ENCODE measurements at places on chromosomes 5 and 9. TPM values are rescaled to one million over a fixed set of nuclear protein-coding genes. Genes with fewer than 3 reads are reported as not detected.

DNA sequence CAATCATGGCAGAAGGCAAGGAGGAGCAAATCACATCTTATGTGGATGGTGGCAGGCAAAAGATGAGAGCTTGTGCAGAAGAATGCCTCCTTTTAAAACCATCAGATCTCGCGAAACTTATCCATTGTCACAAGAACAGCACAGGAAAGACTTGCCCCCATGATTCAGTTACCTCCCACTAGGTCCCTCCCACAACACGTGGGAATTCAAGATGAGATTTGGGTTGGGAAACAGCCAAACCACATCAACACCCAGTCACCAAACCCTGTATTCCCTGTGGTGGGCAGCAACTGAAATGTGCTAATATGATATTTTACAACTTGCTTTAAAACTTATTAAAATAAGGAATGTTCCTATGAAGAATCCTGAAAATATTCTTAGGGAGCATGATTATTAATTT, 54.2 kb downstream of the RASGRF2 start:
- DNase-seq, result no peak

DNA sequence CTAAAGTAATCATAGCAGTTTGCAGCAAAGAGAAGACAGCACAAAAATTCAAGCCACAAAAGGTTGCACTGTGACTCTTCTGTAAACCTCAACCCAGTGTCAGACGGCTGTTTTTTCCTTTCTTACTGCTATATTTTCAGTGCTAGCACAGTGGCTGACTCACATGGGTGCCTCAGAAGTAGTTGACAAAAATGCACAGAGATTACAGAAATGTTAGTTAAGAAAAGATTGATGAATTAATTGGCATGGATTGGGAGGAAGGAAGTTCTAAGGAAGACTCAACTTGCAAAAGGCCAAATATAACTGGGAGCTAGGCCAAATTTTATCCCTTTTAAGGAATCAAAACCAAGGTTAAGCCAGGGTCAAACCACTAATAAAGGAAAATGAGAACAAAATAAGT, 43.7 kb upstream of the ITGA1 start:
- no peak for DNase-seq

MEGF10 gene
- 1.1 TPM for polyA plus RNA-seq

DNA sequence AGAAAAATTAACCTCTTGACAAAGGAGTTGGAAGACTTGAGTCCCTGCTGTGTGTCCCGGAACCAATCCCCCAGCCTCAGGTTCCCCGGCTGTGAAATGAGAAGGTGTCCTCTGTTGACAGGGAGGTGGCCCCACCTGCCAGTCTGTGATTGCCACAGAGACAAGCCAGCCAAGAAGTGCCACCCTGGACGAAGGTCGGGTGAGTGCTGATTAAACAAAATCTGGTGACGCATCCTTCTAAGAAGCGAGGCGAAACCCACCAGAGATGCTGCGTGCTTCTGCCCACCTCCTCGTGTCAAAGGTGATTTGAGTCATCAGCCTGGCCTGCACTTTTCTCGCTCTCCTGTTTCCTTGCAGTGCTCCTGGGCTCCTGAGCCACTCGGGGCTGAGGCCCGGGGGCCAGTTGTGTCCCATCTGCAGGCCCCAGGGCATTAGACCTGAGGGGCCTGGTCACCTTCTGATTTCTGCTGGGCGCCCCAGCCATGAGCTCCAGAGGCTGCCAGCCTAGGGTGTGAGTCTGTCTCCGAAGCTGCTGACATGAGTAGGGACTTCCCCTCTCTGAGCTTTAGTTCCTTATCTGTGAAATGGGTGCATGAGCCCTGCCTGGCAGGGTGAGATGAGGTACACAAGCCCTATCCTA, 28.7 kb downstream of the NEK6 start:
- no peak for DNase-seq

HAND1 gene
- polyA plus RNA-seq, result 2.6 TPM

GRM6 gene
- polyA plus RNA-seq, result not detected

DNA sequence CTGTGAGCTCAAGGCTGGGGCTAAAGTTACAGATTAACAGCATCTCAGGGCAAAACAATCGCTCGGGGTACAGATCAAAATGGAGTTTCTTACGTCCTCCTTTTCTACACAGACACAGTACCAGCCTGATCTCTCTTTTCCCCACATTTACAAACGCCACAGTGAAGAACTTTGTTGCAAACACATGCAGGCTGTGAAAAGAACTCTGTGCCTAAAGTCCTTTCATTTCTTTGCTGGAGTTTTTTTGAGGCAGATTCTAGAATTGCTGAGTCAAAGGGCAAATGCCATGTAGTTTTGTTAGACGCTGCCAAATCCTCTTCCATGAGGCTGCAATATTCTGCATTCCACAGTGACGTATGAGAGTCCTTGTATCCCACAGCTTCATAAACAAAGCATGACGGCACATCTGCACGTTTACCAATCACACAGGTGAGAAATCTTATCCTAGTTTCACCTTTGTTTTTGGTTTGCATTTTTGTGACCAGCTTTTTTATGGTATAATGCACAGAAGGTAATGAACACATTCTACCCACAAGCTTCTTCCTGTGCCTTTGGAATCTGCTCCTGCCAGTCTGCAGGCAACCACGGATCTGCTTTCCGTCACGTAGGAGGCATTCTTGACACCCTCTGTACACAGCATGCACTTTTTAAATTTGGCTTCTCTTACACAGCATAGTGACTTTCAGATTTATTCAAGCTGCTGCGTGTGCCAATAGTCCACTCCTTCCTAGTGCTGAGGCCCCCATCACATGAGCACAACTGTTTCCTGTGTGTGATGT, 44.6 kb upstream of the LPCAT1 start:
- DNase-seq, result no peak

DNA sequence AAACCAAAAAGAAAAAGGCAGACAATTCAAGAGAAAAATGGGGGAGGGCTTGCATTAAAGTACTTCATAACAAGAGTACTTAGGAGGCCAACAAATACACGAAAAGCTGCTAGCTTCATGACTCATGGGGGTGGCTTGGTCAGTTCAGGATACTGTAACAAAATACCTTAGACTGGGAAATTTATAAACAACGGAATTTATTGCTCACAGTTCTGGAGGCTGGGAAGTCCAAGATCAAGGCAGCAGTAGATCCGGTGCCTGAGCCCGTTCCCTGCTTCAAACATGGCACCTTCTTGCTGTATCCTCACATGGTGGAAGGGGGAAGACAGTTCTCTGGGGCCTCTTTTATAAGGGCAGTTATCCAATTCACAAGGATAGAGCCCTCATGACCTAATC, 111.4 kb downstream of the C9orf50 start:
- DNase-seq, result no peak

CHSY3 gene
- not detected for polyA plus RNA-seq

PROB1 gene
- 0.44 TPM for polyA plus RNA-seq

GRCh38 chr5:132528021-132528420, 15.3 kb downstream of the IL5 start:
- no peak for DNase-seq

DNA sequence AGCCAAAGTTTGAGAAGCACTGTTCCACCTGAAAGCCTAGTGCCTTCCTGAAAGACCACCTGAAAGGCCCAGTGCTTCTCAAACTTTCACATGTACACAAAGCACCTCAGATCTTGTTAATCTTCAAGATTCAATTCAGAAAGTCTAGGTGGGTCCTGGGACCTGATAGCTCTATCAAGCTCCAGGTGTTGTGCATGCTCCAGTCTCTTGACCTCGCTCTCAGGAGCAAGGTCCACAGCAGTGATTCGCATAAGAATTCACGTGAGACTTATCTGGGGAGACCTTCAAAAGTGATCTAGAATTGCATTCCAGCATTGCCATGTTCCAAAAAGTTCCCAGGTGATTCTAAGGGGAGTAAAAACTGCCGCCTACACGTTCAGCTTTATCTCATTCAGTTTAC, 102.1 kb downstream of the PIK3R1 start:
- DNase-seq, result no peak

RIGI gene
- 2.5 TPM for polyA plus RNA-seq

DNA sequence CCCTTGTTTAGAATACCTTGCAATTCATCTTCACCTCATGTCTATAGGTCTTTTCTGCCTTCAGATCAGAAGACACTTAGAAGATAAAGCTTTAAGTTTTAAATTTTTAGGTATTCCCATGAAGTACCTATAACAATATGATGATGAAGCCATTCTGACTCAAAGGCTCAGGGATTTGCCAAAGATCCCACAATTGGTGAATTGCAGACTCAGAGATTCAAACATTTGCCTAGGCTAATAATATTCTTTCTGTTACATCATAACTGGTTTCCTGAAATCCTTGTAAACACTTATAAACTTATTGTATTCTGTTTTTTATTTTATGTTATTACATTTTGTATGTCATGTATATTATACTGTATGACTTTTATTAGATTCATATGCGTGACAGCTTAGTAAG, 62.8 kb upstream of the ZFAND5 start:
- no peak for DNase-seq

- DNase-seq, result peak; percentile 54
These were observed 66.4 kb downstream of the COL5A1 start for GRCh38 chr9:134707731-134708671.

- no peak for DNase-seq
These were observed 406.9 kb downstream of the KDM4C start for GRCh38 chr9:7164440-7165330.

DNA sequence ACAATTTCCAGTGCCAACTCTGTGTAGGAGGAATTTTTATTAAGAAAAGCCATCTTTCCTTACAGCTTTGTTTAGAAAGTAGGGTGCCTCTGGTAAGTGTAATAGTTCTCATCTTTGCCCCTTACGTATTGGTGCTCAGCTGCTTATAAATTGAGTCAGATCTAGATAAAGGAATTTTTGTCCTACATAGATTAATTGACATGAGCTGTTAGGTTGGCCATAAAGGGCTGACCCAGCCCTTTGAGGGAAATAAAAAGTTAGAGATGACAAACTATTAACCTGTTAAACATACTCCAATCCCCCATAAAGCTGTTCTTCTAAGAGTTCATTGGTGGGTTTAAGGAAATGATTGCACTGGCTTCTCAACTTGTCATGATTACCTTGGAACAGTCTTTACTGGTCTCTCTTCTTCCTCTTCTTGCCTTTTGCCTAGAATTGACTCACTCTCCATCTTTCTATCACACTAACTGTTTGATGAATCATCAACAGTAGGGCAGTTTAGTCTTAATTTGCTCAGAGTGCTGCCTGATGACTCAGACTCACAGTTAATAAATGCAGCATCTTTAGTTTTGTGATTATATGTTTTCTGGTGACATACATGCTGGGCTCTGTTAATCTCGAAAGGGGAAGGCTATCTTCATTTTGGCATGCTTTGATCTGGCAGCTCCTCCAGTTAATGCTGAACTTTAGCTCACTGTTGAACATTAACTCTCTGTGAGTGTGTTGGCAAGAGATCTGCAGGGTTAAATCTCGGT, 51.7 kb downstream of the ARHGAP26 start:
- no peak for DNase-seq

IL3 gene
- not detected for polyA plus RNA-seq

- no peak for DNase-seq
These were observed 382.4 kb downstream of the TMEM167A start for GRCh38 chr5:82694711-82695285.

GDA gene
- not detected for polyA plus RNA-seq

PCDHGC3 gene
- polyA plus RNA-seq, result 97.0 TPM

- DNase-seq, result no peak
These were observed 44.1 kb downstream of the ZCCHC9 start for GRCh38 chr5:81345411-81346003.

DNA sequence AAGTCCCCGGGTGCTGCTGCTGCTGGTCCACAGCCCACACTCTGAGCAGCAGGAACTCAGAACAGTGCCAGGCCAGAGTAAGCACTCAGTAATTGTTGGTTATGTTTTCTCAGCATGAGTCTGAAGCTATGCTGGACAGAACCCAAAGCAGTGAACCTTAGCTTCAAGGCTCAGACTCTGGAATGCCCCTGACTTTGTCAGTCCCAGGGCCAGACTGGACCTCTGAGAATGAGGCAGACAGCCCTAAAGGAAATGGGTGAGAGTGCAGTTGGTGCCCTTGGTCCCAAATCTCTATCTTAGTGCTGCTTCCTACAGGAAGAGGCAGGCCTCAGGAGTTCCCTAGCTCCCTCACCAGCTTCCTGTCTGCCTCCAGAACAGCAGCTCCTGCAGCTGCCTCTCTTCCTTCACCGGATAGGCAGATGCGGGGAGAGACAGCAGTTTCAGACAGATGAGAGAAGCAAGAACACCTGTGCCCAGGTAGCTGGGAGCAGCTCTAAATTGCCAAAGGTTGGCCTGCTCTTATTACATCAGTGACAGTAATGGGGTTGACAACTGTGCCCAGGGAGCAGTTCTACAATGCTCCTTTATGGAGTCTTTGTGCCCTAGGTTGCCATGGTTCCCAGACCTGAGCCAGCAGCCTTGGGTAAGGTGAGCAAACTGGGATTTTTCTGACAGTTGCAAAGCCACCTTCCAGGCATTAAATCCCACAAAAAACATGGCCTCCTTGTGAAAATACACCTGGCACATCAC, 82.2 kb upstream of the CXCL14 start:
- DNase-seq, result no peak

- no peak for DNase-seq
These were observed 763.9 kb upstream of the FAM174A start for GRCh38 chr5:99771296-99771695.

SPATA31A1 gene
- not detected for polyA plus RNA-seq

SFXN1 gene
- polyA plus RNA-seq, result 73.6 TPM

GRCh38 chr5:83628360-83628759, 92.3 kb downstream of the HAPLN1 start:
- no peak for DNase-seq

- peak; percentile 20 for DNase-seq
These were observed 248.1 kb downstream of the CETN3 start for GRCh38 chr5:90161414-90161813.

GRCh38 chr9:17425384-17425783, 153.5 kb upstream of the SH3GL2 start:
- no peak for DNase-seq

GRCh38 chr5:80127116-80127552, 92.0 kb downstream of the THBS4 start:
- no peak for DNase-seq

- no peak for DNase-seq
These were observed 69.1 kb downstream of the ADAMTS2 start for GRCh38 chr5:179275941-179276837.
